ENCODE measurements at places on chromosomes 13 and 19.

GRCh38 chr13:110258876-110259631, 47.9 kb downstream of the COL4A1 start:
- DNase-seq: peak; percentile 57

DNA sequence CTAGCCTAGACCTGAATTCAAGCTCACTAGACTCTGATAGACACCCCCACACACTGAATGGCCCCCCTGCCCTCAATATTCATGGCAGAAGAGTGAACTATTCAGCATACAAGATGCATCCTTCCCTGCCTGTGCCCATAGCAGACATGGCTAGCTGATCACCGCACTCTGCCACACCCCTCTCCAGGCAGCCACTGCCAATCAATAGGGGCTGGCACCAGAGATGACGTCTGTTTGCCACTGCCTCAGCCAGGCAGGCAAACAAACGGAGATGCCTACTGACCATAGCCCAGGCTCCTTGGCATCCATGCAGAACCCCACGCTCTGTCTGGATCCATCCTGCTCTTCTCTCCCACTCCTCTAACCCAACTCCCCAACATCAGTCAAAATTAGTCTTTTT, 13.8 kb upstream of the NPAS1 start:
- DNase-seq: peak; percentile 19

DNA sequence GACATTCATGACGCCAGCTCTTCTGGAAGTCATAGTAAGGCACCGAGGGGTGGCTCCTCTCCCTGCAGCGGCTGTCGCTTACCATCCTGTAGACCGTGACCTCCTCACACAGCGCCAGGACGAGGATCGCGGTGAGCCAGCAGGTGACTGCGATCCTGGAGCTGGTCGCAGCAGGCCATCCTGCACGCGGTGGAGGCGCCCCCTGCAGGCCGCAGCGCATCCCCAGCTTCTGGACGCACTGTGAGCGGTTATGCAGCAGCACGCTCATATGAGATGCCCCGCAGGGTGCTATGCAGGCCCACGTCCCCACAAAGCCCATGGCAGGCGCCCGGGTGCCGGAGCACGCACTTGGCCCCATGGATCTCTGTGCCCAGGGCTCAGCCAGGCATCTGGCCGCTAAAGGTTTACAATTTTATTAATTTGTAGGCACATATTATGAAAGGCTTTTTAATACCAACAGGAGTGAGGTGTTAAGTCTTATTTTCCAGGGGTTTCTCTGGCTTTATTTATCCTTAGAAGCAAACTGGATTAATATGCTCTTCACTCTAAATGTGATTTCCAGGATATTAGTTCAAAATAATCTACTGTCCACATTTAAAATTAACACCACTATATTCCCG, 35.6 kb upstream of the PSPC1 start:
- peak; percentile 11 for DNase-seq

DNA sequence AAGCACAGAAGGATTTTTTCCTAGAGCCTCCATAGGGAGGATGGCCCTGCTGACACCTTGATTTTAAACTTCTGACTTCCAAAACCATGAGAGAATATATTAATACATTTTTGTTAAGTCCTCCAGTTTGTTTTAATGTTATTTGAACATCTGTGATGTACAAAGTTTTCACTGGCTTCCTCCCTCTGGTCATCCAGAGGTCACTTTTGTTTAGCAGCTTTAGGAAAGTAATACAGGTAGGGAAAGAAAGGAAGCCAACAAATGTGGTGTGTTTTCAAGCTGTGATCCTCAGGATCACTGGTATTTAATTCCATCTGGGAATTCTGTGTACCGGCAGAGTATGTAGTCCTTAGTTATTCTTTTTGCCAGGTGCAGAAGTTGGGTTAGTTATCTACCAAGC, 488.8 kb upstream of the ATXN8OS start:
- no peak for DNase-seq

DNA sequence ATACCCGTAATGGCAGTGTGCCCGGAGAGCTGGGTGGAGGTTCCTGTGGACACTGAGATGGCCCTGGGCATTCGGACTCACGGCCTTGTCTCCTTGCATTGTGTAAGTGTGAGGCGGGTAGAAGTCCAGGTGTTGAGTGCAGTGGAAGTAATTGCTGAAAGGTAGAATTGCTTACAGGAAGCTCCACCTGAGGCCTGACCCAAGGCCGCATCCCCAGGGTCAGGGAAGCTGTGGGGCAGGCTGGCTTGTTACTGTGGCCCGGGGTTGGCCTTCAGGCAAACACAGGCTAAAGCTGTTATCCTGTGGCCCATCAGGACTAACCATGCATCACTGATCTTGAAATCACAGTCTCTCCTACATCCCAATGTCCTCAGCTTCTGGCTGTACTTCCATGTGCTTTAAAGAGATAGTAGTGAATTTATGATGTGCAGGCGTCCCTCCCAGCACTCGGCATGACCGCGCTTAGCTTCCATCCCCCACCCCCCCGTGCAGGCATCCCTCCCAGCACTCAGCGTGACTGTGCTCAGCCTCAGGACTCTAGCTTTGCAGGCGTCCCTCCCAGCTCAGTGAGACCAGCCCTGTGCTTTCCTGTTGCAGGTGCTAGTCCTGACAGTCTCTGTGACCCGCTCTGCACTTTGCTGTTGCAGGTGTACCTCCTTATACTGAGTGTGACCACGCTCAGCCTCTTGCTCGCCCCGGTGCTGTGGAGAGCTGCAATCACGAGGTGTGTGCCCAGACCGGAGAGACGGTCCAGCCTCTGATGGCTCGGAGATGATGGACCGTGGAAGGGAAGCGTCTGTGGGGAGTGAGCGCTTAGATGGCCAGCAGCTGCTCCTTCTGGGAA, 35.6 kb upstream of the TFDP1 start:
- no peak for DNase-seq

- no peak for DNase-seq
Measured at GRCh38 chr13:79999601-80000000, 341.3 kb downstream of the SPRY2 start.

GRCh38 chr13:22644941-22645340, 535.8 kb upstream of the SGCG start:
- no peak for DNase-seq

DNA sequence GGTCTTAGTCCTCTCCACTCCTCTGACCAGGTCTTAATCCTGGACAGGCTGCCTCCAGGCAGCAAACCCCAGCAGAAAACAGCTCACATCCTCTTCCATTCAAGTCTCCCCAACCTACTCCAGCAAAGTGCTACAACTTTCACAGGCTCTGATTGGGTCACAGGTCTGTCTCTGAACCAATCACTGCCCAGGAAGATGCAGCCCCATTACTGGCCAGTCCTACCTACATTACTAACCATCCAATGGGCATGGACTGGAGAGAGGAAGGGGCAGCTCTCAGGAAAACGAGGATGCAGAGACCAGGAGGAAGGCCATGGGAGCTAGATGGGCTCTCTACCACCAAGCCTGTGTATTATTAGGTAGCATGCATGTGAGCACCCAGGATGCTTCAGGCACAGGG, 12.2 kb downstream of the MED26 start:
- peak; percentile 27 for DNase-seq

- no peak for DNase-seq
Measured at GRCh38 chr13:76229281-76229680, 593.2 kb downstream of the LMO7 start.

DNA sequence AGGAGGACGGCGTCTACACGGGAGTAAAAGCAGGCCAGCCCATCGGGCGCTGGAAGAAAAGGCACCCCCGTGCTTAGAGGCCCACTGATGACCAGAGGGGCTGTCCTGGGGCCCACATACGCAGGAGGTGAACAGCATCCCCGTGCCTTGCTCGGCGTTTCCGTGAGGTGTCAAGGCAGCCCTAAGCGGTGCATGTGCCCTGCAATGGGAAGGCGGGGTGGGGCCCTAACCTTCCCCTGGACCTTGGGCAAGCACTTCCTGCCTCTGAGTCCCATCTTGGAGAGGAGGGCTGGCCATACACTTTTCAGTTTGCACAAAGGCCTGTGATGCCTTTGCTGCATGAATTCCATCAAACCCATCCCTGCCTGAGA, 47.8 kb upstream of the ATP11A start:
- DNase-seq: no peak

DNA sequence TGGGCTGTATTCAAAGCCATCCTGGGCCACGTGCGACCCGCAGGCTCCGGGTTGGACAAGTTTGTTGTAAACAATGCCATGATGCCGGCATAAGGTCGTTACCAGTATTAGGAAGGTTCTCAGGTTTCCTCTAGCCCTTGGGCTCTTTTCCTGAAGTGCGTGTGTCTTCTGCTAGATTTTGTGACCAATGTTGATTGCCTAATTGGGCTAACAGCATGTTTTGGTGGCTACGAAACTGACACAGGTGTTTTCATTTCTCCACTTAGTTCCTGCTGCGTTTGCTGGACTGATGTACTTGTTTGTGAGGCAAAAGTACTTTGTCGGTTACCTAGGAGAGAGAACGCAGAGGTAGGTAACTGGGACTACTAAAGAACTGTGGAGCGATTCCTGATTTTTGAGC, 20.3 kb downstream of the ALOX5AP start:
- DNase-seq: no peak

DNA sequence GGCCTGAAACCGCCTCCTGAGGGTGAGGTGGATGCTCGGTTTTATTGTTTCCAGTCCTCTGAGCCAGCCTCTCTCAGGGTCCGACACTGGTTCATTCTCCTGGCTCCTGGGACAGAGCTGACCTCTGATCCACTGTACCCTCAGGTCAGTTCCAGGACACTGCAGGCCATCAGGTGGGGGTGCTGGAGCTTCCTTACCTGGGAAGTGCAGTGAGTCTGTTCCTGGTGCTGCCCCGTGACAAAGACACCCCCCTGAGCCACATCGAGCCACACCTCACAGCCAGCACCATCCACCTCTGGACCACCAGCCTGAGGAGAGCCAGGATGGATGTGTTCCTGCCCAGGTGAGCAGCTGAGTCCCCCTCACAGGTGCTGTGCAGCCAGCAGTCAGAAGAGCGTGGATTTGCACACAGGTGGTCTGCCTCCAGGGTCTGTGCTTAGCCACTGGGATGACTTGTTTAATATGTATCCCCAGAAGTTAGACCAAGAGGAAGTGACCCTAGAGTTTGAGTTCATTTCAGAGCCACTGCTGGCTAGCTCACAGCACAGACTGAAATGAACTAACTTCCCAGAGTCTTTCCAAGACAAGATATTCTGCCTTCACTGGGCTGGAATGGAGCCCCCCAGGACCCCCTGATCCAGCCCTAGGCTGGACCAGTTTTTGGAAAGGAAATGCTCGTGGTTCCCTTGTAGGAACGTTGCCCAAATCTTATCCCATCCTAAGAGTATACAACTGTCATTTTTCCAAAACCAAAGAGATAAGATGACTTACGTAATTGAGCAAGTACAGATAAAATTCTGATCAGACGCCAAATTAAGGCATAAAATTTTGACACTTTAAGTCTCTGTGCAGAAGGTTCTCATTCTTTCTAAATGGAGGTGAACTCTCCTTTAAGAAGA, 8.8 kb downstream of the SERPINE3 start:
- no peak for DNase-seq

DNA sequence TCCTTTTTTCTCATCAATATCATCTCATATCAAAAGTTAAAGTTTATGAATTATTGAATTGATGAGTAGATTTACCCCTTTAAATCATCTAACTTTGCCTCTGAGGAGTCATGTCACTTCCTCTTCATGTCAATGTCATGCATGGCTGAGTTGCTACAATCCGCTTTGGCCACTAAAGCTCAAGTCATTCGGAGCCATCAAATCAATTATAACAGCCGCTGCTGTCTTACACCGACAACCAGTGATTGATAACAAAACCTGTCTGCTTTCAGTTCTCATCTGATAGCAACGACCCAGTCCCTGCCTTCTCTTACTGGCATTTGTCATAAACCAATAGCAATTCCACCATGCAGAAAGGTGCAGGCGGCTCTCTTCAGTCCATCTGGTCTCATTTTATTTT, 429.3 kb downstream of the DIAPH3 start:
- DNase-seq: no peak

DNA sequence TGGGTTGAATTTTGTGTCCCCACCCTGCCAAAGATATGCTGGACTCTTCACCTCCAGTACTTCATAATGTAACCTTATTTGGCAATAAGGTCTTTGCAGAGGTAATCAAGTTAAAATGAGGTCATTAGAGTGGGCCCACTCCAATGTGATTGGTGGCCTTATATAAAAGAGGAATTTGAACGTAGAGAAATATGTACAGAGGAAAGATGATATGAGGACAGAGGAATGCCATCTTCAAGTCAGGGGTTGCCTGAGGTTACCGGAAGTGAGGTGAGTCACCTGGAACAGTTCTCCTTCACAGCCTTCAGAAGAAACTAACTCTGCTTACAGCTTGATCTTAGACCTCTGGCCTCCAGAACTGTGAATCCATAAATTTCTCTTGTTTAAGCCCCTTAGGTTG, 69.9 kb downstream of the GPC5 start:
- DNase-seq: no peak

GRCh38 chr19:16202320-16203255, 4.9 kb downstream of the AP1M1 start:
- peak; percentile 18 for DNase-seq

GRCh38 chr13:40522282-40522681, 144.2 kb downstream of the FOXO1 start:
- DNase-seq: no peak

- peak; percentile 24 for DNase-seq
Measured at GRCh38 chr19:14149509-14149994, 13.2 kb upstream of the ASF1B start.

DNA sequence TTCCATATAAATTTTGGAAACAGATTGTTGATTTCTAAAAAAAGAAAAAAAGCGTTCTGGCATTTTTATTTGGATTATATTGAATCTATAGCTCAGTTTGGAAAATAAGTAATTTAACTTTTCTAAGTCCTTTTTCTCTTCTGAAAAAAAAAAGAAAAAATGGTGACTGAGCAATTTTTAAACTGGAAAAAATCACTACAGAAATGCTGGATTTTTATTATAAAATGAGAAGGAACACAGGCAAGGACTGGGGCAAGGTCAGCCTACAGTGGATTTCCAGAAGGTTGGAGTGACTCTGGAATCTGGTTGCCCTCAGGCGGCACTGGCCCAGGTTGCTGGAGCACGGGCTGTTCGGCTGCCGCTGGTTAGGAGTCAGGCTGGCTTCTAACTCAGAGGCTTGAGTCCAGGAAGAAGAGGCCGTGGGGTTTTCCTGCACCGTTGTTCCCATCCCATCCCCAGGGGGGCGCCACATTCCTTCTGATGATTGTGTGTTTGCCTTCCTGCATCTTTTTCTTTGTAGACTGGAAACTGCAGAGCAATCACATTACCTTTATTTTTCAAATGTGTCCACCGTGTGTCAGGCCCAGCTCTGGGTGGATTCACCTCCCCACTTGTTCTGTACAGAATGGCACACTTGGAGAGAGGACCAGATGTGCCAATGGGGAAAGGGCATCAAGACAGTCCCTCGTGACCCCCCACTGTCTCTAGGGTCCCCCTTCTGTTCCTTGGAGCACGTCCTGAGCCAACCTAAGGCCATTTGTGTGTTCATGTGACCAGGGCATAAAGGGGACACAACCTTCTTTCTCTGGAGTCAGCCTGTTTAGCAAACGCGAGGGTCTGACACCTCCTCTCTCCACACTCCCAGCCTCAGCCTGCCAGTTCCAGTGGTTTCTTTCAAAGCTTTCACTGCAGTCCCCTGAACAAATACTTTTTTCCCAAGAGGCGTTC, 44.5 kb upstream of the GTF3A start:
- DNase-seq: peak; percentile 49

DNA sequence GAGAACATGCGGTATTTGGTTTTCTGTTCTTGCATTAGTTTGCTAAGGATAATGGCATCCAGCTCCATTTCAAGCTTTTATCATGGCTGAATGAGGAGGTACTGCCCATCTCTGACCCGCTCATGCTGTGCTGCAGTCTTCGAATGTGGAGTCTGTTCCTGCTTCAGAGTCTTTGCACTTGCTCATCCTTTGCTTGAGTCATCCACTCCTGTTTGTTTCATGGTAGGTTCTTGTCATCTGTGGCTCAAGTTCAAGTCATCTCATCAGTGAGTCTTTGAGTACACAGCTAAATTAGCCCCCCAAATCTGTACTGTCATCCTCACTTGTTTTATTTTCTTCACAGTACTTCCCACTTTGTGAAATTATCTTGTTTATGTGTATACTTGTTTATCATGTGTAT, 5.4 kb downstream of the UCHL3 start:
- DNase-seq: peak; percentile 57

Measured in fibroblast of mammary gland (primary cell).